T-helper 17 cell (primary cell): ENCODE measurements at places on chromosomes 12 and 14. TPM values are rescaled to one million over a fixed set of nuclear protein-coding genes. Genes with fewer than 3 reads are reported as not detected.

LYZ gene
- total RNA-seq: 66.3 TPM

FAM181A gene
- not detected for total RNA-seq

FAM222A gene
- 2.0 TPM for total RNA-seq

STAC3 gene
- 1.9 TPM for total RNA-seq

IAPP gene
- total RNA-seq: not detected

CLIP1 gene
- 72.4 TPM for total RNA-seq
